ENCODE measurements at places on chromosomes 16 and 17.
A peak's percentile ranks its signal among the peaks of the same experiment; 100 is the strongest.

- H3K4me3 ChIP-seq: peak overlapping the region; percentile 70
- no peaks in the 10 kb centered on the region for H3K27me3 ChIP-seq
- no peaks in the 10 kb centered on the region for H3K36me3 ChIP-seq
- H3K4me1 ChIP-seq: peaks cover 3% of the 10 kb centered on the region
Measured at GRCh38 chr17:45431531-45432404, 902 bp downstream of the ARHGAP27 start.

- H3K4me1 ChIP-seq: peaks cover 5% of the 10 kb centered on the region
- no peaks in the 10 kb centered on the region for H3K27me3 ChIP-seq
- peaks cover 11% of the 10 kb centered on the region for H3K36me3 ChIP-seq
- DNase-seq: peak; percentile 44
- H3K27ac ChIP-seq: no peak within 1 kb of the TSS
- H3K4me3 ChIP-seq: peak within 1 kb of the TSS; percentile 80
Measured at GRCh38 chr17:41835800-41836549, at the start of gene NT5C3B. Gene NT5C3B, minus strand, starts transcription at chr17:41836232. Its CDS starts 39 bp downstream, at chr17:41836193.

- no peak for DNase-seq
- no peak overlapping the region for H3K27ac ChIP-seq
- H3K4me1 ChIP-seq: peaks cover 12% of the 10 kb centered on the region
- H3K4me3 ChIP-seq: no peak overlapping the region
- no peaks in the 10 kb centered on the region for H3K27me3 ChIP-seq
Measured at GRCh38 chr16:20846030-20846429, 39.7 kb downstream of the REXO5 start.

GRCh38 chr17:58277107-58277801 is 3.5 kb downstream of the MPO start:
- peaks cover 8% of the 10 kb centered on the region for H3K27me3 ChIP-seq
- no peak overlapping the region for H3K4me3 ChIP-seq
- H3K4me1 ChIP-seq: no peaks in the 10 kb centered on the region
- H3K27ac ChIP-seq: no peak overlapping the region
- DNase-seq: no peak
- no peaks in the 10 kb centered on the region for H3K36me3 ChIP-seq

DNA sequence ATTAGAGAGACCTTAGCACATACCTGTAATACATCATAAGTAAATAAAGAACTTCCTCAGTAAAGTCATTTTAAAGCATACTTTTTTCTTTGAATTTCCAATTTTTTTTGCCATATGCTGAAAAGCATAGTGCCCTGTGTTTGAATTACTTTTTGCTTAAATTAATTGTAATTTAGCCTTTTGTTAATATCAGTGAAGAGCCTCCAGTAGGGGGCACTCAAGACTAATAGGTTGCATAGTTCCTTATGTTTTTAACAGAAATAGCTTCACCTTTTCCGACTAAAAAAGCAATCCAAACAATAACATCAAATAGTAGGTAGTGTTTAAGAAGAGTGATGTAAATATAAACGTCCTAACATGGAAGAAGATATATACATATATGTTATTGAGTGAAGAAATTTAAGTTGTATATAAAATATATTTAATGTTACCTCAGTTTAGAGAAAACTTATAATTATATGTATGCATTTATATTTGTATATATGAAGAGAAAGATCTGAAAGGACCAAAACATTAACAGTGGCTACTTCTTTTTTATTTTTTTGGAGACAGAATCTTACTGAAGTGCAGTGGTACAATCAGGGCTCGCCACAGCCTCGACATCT is 18.6 kb downstream of the RAD51C start:
- H3K4me1 ChIP-seq: no peaks in the 10 kb centered on the region
- H3K27ac ChIP-seq: no peak overlapping the region
- H3K27me3 ChIP-seq: no peaks in the 10 kb centered on the region
- no peaks in the 10 kb centered on the region for H3K36me3 ChIP-seq

- no peak overlapping the region for H3K27ac ChIP-seq
- H3K36me3 ChIP-seq: no peaks in the 10 kb centered on the region
- no peak overlapping the region for H3K4me3 ChIP-seq
- no peaks in the 10 kb centered on the region for H3K4me1 ChIP-seq
- H3K27me3 ChIP-seq: no peaks in the 10 kb centered on the region
Measured at GRCh38 chr17:71260366-71260940, 860.4 kb upstream of the SOX9 start.

DNA sequence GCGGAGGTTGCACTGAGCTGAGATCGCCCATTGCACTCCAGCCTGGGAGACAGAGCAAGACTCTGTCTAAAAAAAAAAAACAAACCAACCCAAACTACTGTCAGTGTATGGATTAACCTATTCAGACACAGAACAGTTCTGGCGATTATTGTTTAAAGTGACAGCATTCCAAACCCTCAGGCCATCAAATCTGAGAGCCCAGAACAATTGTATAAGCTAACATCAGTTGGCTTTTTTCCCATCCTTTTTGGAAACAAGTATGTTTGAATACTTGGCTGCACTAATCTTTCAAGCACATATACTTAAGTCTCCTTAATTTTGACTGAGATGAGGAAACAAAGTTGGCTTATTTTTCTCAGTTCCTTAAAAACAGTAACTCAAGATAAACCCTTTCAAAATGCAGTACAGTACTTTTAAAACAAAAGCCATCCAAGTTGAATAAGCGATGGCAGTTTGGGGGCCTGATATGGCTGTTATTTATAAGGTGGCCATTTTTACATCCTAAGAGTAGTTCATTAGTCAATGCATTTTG is 1.4 kb downstream of the ZSWIM7 start:
- H3K4me3 ChIP-seq: no peak overlapping the region
- no peak for DNase-seq
- H3K27me3 ChIP-seq: no peaks in the 10 kb centered on the region

DNA sequence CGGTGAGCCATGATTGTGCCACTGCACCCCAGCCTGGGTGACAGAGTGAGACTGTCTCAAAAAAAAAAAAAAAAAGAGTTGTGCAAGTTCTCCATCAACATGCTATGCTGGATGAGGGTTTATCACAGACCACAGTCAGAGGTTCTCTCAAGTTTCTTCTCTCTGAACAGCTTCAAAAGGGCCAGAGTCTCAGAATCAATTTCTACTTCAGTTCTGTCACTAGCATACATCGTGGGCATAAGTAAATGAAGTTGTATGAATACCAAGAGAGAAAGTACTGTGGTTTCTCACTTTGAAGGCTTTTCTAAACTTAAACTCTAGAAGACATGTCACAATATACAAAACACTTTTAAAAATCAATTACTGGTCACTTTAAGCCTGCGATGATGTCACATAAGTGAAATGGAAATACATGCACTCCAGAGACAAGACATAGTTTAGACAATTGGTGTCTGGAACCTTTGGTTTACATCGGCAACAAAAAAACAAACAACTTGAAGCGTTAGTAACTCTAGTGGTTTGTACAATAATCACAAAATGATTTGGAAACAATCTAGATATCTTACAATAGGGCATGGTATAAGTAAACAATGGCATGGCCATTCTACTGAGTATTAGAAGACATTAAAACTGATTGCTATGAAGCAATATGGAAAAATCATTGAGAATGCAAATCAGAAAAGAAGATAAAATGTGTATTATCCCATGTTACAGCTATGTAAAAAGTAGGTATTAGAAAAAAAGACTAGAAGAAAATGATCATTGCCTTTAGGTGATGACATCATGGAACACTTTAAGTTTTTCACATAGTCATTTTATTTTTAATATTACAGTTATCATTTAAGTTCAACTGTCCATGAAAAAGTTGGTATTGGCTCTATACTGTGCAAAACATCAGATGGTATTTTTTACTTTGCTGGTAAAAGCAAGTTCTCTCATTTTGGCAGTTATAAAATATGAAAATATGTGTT is 232.3 kb downstream of the ZFHX3 start:
- no peak for DNase-seq
- H3K27ac ChIP-seq: no peak overlapping the region
- H3K4me1 ChIP-seq: no peaks in the 10 kb centered on the region
- H3K27me3 ChIP-seq: no peaks in the 10 kb centered on the region
- H3K36me3 ChIP-seq: peaks cover 5% of the 10 kb centered on the region

GRCh38 chr17:59370593-59371299 is 39.3 kb downstream of the YPEL2 start:
- no peaks in the 10 kb centered on the region for H3K27me3 ChIP-seq
- H3K4me1 ChIP-seq: peaks cover 57% of the 10 kb centered on the region
- no peak overlapping the region for H3K4me3 ChIP-seq
- H3K27ac ChIP-seq: peak overlapping the region; percentile 71
- DNase-seq: peak; percentile 28

GRCh38 chr16:61654962-61655361 is 381.3 kb downstream of the CDH8 start:
- no peaks in the 10 kb centered on the region for H3K27me3 ChIP-seq
- H3K4me1 ChIP-seq: no peaks in the 10 kb centered on the region
- no peak overlapping the region for H3K27ac ChIP-seq
- no peak overlapping the region for H3K4me3 ChIP-seq

DNA sequence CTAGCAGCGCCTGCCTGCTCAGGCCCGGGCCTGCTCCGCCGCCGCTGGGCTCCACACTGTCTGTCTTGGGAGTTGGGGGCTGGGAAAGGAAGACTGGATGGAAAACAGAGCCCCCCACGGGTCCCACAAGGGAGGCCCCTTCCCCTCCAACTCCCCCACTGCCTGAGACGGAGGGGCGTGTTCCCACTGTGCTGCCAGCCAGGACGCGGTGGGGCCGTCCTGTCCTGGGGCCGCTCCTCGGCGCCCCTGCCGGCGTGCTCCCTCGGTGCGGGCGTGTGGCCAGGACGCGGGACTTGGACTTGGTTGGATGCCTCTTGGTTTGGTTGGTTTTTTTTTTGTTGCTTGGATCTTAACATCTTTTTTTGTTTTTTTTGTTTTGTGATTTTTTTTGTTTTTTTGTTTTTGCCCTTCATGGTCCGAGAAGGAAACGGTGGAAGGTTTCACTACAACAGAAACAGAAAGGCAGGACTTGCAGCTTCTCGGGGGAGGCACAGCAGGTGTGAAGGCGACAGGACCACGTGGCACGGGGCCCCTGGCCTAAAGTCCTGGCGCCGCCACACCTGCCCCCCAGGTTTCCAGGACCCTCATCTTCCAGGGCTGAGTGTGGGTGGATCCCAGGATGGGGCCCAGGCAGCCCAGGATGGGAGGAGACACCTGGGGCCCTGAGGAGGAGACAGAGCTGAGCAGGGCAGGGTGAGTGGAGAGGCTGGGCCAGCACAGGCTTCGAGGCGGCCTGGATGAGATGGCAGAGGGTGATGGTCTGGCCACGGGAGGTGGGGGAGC is 16.0 kb downstream of the ENGASE start:
- no peak for DNase-seq
- H3K4me3 ChIP-seq: no peak overlapping the region
- H3K4me1 ChIP-seq: no peaks in the 10 kb centered on the region
- H3K27me3 ChIP-seq: no peaks in the 10 kb centered on the region

DNA sequence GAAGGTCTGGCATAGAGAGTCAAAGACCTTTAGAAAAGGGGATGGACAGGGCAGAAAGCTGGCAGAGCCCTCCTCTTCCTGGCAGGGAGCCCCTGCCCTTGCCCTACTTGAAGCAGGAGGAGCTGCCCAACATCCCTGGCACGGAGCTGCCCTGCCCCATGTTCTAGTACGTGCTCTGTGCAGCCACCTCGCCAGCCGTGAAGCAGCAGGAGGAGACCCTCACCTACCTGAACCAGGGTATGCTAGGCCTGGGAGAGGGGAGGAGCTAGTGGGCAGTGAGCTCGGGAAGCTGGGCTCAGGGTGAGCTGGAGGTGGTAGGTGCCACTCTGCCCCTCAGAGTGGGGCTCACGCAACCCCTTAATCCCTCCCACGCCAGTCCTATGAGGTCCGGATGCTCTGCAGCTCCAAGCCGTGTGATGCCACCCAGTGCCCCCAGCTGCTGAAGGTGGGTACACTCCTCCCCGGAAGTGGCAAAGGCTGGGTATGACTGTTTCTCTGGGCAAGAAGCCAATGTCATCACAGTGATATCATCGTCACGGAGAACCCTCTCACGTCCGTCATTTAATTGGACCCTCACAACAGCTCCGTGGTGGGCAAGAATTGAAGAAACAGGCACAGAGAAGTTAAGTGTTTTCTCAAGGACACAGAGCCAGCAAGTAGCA is 12.7 kb upstream of the STAC2 start:
- H3K4me1 ChIP-seq: peaks cover 3% of the 10 kb centered on the region
- H3K4me3 ChIP-seq: no peak overlapping the region
- H3K27ac ChIP-seq: no peak overlapping the region
- H3K27me3 ChIP-seq: peaks cover 3% of the 10 kb centered on the region

GRCh38 chr16:81634380-81635062 is 144.6 kb upstream of the PLCG2 start:
- H3K36me3 ChIP-seq: no peaks in the 10 kb centered on the region
- peak overlapping the region; percentile 26 for H3K27ac ChIP-seq
- peak; percentile 81 for DNase-seq
- H3K4me1 ChIP-seq: peaks cover 25% of the 10 kb centered on the region

DNA sequence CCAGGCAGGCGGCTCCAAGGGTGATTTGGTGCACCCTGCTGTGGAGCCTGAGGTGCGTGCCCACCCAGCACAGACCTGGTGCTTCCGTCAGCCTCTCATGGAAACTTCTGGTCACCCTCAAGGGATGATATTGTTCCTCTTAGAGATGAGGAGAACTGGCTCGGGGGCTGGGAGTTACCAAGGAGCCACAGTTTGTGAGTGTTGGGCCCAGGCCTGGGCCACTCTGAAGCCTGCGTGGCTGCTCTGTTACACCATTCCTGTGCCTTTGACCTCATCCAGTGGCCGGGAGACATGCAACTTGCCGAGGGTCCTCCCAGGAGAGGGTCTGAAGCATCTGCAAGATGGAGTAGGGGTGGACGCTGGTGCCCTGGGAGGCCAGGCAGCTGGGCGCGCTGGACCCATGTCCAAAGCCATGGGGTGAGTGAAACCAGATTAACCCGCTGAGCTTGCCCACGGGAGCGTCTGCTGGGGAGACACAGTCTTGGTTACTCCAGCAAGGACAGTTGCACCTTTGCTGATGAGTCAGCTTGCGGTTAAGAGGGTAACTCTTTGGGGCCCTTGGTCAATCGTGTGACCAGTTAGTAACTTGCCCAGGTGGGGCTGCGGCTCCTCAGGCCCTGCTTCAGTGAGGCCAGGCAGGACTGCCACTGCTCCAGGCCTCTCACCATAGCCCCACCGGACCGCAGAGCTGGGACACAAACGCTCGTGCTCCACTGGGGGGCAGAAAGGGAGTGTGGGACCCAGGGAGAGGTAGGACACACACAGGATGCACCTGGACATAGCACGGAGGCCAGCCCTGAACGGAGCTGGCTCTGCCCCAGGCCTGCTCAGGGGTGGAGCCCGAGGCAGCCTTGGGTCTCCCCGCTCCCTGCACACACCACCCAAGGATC is 7.5 kb downstream of the C16orf90 start:
- no peaks in the 10 kb centered on the region for H3K4me1 ChIP-seq
- no peak overlapping the region for H3K4me3 ChIP-seq
- H3K27me3 ChIP-seq: no peaks in the 10 kb centered on the region
- H3K27ac ChIP-seq: no peak overlapping the region
- DNase-seq: no peak

GRCh38 chr17:49624896-49625295 is 49.2 kb downstream of the NXPH3 start:
- no peak overlapping the region for H3K27ac ChIP-seq
- no peaks in the 10 kb centered on the region for H3K27me3 ChIP-seq
- no peak for DNase-seq
- H3K4me3 ChIP-seq: no peak overlapping the region
